ENCODE measurements at places on chromosomes 7 and 10. TPM values are rescaled to one million over a fixed set of nuclear protein-coding genes. Genes with fewer than 3 reads are reported as not detected.
A peak's percentile ranks its signal among the peaks of the same experiment; 100 is the strongest.

DNA sequence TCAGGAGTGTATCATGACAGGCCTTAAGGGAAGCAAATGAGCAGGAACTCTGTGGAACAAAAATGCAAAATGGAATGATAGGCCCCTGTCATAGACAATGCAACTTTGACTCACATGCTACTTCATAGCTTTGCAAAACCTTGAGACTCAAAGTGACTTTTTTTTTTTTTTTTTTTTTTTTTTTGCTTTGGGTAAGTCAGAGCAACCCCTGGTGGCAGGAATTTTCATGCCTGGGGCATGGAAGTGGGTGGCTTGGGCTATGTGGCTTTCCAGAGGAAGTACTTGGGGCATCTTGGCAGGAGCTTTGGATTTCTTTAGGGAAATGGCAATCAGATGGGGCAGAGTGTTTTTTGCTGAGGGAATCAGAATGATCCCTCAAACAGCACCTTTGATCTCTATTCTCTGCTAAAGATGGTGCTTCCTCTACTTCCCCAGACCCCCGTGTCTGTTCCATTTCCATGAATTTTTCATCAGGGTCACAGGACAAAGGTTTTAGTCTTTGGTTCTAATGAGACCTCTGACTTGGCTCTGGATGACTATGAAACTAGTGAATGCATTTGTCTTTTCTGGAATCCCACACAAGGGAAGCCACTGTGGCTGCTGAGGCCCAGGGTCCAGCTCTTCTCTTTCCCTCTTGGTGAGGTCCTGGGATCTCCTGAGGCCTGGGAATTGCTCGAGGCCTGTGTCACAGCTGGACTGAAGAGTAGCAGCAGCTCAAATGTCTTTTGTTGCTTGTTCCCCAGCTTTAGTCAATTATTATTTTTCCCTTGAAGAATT, 62.8 kb downstream of the TACC2 start:
- peak; percentile 14 for DNase-seq

The PTN gene
- total RNA-seq, result not detected

GRCh38 chr7:18222636-18223035, 195.0 kb upstream of the PRPS1L1 start:
- DNase-seq, result no peak

DNA sequence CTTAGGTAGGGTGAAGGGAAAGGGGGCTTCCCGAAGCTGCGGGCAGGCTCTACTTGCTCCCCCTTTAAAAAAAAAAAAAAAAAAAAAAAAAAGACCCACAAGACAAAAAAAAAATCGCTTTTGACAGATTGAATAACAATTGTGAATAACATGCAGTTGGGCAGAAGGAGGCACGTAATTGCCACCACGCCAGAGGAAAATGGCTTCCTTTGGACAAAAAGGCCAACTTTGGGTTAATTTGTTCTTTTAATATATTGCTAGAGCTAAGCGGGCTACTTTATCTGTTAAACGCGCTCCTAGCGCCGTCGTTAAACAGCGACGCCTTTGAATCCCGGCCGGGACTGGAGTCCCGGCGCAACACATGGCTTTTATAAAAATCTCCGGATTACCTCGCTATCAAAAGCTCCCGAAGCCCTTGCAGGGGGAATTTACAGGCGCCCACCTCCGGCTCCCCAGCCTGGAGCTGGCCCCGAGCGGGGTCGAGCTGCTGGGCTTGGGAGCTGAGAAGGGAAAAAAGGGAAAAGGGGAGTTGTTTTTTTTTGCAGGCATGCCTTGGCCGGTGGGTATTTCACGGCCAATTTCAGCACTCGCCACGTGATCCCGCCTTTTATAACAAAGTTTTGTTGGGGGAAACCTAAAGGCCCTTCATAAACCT, 1.2 kb downstream of the HOXA11 start:
- DNase-seq, result no peak

DNA sequence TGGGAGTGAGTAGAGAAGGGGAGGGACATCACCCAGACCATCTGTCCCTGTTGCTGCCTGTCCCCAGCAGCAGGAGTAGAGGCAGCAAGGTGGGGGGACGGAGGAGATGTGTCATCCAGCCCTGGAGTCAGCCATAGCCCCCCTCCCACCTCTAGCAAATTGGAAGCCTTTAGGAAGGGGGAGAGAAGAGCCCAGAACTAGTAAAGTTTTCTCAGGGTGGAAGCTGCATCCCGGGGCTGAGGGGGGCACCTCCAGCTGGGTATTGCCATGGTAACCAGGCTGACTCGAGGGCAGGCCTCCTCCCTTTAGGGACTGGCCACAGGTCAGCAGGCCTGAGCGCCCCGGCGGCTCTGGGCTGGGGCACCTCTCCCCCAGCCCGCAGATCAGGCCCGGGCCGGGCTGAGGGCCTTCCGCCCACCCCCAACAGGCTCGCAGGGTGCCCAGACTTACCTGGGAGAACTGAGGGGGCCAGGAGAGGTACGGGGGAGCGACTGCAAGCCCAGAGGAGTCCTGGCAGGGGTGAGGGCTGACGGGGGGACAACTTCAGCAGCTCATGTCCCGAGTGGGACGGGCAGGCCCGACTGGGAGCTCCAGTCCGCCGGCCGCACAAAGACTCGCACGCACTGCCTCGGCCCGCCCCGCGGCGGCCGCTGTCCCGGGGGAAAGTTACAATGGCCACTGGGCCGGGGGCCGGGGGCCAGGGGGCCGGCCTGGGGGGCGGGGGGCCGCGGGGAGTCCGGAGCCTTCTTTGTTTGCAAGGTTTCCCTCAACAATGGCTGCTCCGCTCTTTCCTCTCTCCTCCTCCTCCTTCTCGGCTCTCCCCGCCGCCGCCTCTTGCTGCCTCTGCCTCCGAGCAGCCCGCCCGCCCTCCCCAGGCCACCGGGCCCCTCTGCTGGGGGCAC, 6.0 kb downstream of the LDB1 start:
- DNase-seq, result peak; percentile 74

- DNase-seq, result no peak
Measured at GRCh38 chr7:17557251-17557671, 258.8 kb downstream of the AHR start.

- peak; percentile 48 for DNase-seq
Measured at GRCh38 chr7:29780346-29780745, 26.0 kb upstream of the WIPF3 start.

DNA sequence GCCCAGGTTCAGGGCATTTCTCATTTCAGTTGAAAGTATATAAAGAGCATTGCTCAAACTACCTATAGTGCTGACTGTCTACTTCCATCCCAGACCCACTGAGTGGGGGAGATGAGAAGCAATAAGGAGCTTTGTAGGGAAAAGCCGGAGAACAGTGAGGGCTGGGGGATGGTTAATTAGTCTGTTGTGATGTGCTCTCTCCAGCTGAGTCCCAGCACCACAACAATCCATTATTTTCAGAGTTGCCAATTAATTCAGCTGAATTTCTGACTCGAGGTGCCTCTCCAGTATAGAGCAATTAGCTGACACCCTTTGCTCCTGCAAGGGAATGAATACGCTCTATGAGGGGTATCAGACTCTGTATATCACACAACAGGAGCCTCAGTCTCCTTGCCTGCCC, 1118.6 kb downstream of the SORCS3 start:
- DNase-seq, result no peak

DNA sequence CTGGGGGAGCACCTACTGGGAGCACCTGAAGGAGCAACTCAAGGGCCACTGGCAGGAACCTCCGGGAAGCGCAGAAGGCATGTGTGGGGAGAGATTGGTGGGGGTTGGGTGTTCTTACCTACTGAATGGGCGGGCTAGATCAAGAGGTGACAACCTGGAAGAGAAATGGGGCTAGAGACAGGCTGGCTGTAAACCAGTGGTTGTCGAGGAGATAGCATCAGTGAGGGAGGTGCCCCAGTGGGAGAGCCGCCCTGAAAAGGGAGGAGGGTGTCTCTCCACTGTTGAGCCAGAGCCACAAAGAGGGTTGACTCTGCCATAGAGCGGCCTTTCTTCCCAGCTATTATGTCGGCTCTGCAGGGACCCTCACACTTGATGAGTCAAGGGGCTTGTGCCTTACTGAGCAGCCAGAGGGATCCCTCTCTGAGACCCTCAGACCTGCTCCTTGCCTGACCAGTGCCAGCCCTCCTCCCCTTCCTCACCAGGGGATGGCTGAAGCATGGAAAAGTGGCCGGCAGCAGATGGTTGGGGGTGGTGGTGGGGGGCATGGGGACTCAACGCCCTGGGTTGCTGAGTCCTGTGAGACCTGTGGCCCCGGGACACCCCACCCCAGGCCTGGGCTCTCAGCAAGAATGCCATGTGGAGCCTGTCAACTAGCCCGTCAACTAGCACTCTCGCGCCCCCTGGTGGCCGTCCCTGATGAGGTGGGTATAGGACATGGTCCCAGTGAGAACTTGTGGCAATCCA, 36.4 kb upstream of the PURB start:
- DNase-seq, result peak; percentile 85

DNA sequence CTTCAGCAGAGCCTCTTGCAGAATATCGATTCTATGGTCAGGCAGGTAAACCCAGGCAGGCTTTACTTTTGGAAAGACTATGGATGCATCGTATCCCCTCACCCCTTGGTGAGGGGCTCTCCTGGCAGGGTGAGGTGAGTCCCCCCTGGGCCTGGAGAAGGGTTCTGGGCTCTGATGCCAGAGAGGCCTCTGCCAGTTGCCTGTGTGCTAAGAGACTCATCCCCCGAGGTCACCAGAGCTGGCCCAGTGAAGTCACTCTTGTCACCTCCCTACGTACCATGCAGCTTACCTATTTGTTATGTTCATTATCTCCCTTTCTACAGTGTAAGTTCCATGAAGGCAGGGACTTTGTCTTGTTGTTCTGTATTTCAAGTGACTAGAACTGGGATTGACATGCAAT, 51.3 kb downstream of the TSPAN15 start:
- no peak for DNase-seq

DNA sequence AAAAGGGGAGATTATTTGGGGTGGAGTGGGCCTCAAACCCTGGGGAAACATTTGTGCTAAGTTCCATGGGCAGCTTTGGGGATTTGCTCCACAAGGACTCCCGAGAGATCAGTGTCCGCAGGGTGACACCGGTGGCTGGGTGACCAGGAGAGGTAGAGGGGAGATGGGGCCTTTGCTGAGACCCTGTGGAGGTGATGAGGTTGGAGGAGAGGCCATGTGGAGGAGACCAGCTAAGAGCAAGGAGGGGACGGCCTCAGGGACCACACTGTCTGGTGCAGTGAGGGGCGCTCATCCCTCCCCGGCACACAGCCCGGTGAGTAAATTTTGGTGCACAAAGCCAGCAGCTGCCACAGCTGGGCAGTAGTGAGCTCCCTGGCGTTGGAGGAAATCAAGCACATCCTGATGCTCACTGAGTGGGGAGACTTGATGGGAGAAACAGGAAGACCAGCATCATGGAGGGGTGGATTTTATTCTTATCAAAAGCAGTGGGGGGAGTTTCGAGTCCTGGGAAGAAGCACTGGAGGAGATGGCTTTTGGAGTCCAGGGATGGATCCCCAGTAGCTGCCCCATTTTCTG, 20.2 kb upstream of the ELFN1 start:
- DNase-seq, result no peak

The FEZF1 gene
- total RNA-seq, result not detected

The HABP2 gene
- total RNA-seq, result not detected

GRCh38 chr7:6248581-6248980, 23.8 kb downstream of the CYTH3 start:
- DNase-seq, result no peak

The ANKRD61 gene
- total RNA-seq, result not detected

- no peak for DNase-seq
Measured at GRCh38 chr7:38385682-38386081, 112.2 kb upstream of the TARP start.

The TDRD1 gene
- not detected for total RNA-seq

DNA sequence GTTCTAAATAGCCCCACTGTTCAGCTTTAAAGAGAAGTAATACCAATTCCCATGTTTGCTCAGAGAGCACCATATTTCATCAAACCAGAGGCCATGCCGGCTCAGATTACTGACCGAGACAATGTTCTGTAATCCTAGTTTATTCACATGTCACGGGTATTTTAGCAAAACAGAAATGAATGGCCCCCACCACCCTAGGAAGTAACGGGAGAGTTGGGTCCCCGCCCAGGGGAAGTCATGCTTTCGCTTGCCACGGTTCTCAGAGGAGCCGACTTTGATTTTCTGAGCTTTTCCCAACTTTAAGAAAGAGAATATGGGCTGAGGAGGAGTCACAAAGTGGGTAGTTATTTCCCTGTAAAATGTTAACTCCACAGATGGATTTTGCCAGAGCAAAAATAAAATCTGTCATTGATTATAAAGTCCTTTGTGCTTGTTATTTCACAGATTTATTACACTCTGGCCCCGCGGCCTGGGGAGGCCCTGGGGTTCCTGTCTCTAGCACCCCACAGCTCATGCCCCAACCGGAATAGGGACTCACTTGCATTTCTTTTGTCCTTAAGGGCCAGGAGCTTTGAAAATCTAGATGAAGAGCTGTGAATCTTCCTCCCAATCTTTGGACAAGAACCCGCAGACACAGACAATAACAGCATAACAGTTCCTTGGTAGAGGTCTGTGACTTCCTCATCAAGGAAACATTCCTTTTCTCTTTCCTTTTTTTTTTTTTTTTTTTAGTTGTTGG, 3.7 kb upstream of the GDF10 start:
- DNase-seq, result no peak
